ENCODE measurements at places on chromosomes 5 and 9. TPM values are rescaled to one million over a fixed set of nuclear protein-coding genes. Genes with fewer than 3 reads are reported as not detected.

SVEP1 gene
- total RNA-seq: 64.1 TPM

DIPK1B gene
- 6.6 TPM for total RNA-seq

BTNL9 gene
- 9.1 TPM for total RNA-seq

F2R gene
- total RNA-seq: 13.7 TPM

SLC25A2 gene
- total RNA-seq: 0.23 TPM

OMD gene
- total RNA-seq: 22.8 TPM

GRCh38 chr9:101902051-101902450, 163.6 kb upstream of the GRIN3A start:
- H3K4me1 ChIP-seq: no peaks in the 10 kb centered on the region
- H3K36me3 ChIP-seq: no peaks in the 10 kb centered on the region
- no peak overlapping the region for H3K27ac ChIP-seq
- no peak overlapping the region for H3K4me3 ChIP-seq

GRCh38 chr9:135100241-135100681, 12.8 kb downstream of the OLFM1 start:
- no peak for DNase-seq
- no peak overlapping the region for H3K27ac ChIP-seq
- peaks cover 11% of the 10 kb centered on the region for H3K4me1 ChIP-seq
- peaks cover 11% of the 10 kb centered on the region for H3K36me3 ChIP-seq
- no peak overlapping the region for H3K4me3 ChIP-seq
- no peaks in the 10 kb centered on the region for H3K27me3 ChIP-seq

- H3K27me3 ChIP-seq: no peaks in the 10 kb centered on the region
- H3K4me3 ChIP-seq: no peak overlapping the region
- DNase-seq: no peak
- H3K36me3 ChIP-seq: no peaks in the 10 kb centered on the region
- no peaks in the 10 kb centered on the region for H3K4me1 ChIP-seq
- no peak overlapping the region for H3K27ac ChIP-seq
Observed at GRCh38 chr5:167777746-167778145, 513.7 kb upstream of the WWC1 start.

DNA sequence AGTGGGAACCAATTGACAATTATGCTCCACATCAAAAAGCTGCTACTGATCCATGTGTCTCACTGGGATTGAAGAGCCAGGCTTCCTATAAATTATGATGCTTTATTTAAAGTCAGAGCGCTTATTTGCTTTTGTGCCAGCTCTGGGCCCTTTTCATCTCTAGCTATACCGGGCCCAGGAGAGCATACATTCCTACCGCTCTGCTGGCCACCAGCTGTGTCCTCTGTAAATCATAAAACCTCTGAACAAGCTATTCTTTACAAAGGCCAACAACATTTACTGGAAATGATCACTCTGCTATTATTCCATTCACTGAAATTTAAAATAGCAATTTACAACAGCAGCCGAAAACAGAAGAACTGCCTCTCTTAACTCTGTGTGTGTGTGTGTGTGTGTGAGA, 86.6 kb downstream of the ZNF608 start:
- peaks cover 56% of the 10 kb centered on the region for H3K4me1 ChIP-seq
- H3K36me3 ChIP-seq: no peaks in the 10 kb centered on the region
- H3K4me3 ChIP-seq: no peak overlapping the region
- H3K27ac ChIP-seq: peak overlapping the region; percentile 66
- peak; percentile 21 for DNase-seq

DNA sequence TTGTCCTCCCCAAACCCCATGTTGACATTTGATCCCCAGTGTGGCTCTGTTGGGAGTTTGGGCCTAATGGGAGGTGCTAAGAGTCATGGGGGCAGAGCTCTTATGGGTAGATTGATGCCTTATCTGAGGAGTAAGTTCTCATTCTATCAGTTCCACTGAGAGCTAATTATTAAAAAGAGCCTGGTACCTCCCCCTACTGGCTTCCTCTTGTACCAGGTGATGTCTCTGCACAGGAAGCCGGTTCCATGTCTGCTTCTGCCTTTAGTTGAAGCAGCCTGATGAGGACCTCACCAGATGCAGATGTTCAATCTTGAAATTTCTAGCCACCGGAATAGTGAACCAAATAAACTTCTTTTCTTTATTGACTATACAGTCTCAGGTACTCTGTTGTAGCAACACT, 10.8 kb downstream of the GABRB2 start:
- no peak overlapping the region for H3K27ac ChIP-seq
- no peaks in the 10 kb centered on the region for H3K36me3 ChIP-seq
- H3K27me3 ChIP-seq: no peaks in the 10 kb centered on the region
- no peak for DNase-seq
- no peak overlapping the region for H3K4me3 ChIP-seq

GRCh38 chr5:178435321-178436238, 154.6 kb downstream of the COL23A1 start:
- peak; percentile 66 for DNase-seq
- no peaks in the 10 kb centered on the region for H3K27me3 ChIP-seq
- H3K4me1 ChIP-seq: peaks cover 9% of the 10 kb centered on the region

DNA sequence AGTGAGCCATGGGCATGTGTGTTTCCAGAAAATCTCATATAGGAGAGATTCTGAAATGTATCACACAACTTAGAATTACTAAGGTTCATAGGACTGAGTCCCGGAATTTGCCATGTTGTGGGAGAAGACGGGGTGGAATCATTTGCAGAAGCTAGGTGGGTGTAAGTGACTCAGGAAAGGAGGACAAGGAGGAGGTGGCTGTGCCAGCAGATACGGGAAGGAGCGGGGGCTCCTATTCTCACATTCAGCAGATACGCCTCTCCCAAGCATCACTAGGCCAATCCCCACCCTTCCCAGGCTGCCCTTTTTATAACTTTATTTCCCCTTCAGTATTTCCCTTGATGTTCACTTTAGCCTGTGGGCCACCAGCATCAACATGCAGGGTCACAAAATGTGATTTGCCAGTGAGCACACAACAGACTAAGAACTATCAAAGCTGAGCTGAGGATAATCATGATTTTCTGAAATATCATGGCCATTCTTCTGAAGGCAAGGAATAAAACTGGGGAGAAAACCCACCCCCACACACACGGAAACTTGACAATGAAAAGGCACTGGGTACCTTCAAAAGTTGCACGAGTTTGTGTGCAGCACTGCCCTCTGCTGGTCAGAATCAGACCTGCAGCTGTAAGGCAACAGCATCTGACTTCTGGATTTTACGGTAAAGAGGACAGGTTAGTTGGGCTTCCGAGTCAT, 133.2 kb downstream of the MTX3 start:
- no peaks in the 10 kb centered on the region for H3K36me3 ChIP-seq
- DNase-seq: no peak
- H3K4me1 ChIP-seq: no peaks in the 10 kb centered on the region
- no peaks in the 10 kb centered on the region for H3K27me3 ChIP-seq

DNA sequence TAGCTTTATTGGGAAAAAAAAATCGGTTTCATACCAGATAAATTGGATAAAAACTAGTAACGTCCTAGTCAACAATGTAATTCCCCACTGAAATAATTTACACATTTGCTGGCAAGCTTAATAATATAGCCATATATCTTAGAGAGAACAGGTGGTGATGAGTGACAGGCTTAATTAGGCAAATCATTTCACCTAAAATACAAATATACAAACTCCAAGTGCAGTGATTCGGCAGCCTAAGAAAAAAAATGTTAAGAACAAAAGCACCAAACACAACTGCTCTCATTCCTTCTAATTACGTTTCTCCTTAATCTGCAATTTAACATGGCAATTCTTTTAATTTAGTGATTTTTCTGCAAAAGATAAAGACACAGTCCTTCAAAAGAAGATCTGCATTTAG, 56.0 kb upstream of the SLC25A51 start:
- H3K4me3 ChIP-seq: no peak overlapping the region
- H3K36me3 ChIP-seq: no peaks in the 10 kb centered on the region
- H3K4me1 ChIP-seq: peaks cover 16% of the 10 kb centered on the region
- no peak for DNase-seq
- H3K27ac ChIP-seq: no peak overlapping the region
- no peaks in the 10 kb centered on the region for H3K27me3 ChIP-seq

GRCh38 chr9:94839398-94839797, 112.9 kb downstream of the AOPEP start:
- H3K36me3 ChIP-seq: no peaks in the 10 kb centered on the region
- DNase-seq: no peak
- H3K27me3 ChIP-seq: no peaks in the 10 kb centered on the region
- no peaks in the 10 kb centered on the region for H3K4me1 ChIP-seq
- H3K4me3 ChIP-seq: no peak overlapping the region

GRCh38 chr5:67183859-67184258, 12.7 kb downstream of the CD180 start:
- H3K27me3 ChIP-seq: no peaks in the 10 kb centered on the region
- H3K36me3 ChIP-seq: no peaks in the 10 kb centered on the region
- no peak overlapping the region for H3K27ac ChIP-seq

- H3K36me3 ChIP-seq: no peaks in the 10 kb centered on the region
- H3K27me3 ChIP-seq: no peaks in the 10 kb centered on the region
Observed at GRCh38 chr9:72875221-72875620, 77.6 kb downstream of the ALDH1A1 start.

- no peaks in the 10 kb centered on the region for H3K4me1 ChIP-seq
- no peak overlapping the region for H3K4me3 ChIP-seq
- no peak overlapping the region for H3K27ac ChIP-seq
- no peaks in the 10 kb centered on the region for H3K27me3 ChIP-seq
Observed at GRCh38 chr5:132079081-132079480, 5.5 kb downstream of the CSF2 start.

GRCh38 chr5:170179626-170180025, 53.2 kb upstream of the C5orf58 start:
- no peak overlapping the region for H3K27ac ChIP-seq
- no peaks in the 10 kb centered on the region for H3K27me3 ChIP-seq
- no peaks in the 10 kb centered on the region for H3K36me3 ChIP-seq
- DNase-seq: no peak
- H3K4me3 ChIP-seq: no peak overlapping the region
- H3K4me1 ChIP-seq: no peaks in the 10 kb centered on the region

DNA sequence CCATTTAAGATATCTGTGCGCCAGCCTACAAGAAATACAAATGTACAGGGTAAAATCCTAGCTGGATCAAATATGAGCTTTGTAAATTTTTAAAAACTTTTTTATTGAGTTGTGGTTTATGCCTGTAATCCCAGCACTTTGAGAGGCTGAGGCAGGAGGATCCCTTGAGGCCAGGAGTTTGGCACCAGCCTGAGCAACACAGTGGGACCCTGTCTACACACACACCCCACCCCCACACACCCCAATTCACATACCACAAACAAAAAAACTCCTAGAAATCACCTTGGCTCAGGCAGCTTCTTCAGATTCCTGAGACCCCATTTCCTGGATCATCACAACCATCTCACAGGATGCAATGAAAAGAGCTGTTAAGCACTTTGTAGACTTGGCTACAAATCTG, 46.4 kb downstream of the CDK7 start:
- H3K27me3 ChIP-seq: no peaks in the 10 kb centered on the region
- no peak for DNase-seq
- H3K36me3 ChIP-seq: peaks cover 33% of the 10 kb centered on the region
- H3K27ac ChIP-seq: no peak overlapping the region
- H3K4me3 ChIP-seq: no peak overlapping the region

DNA sequence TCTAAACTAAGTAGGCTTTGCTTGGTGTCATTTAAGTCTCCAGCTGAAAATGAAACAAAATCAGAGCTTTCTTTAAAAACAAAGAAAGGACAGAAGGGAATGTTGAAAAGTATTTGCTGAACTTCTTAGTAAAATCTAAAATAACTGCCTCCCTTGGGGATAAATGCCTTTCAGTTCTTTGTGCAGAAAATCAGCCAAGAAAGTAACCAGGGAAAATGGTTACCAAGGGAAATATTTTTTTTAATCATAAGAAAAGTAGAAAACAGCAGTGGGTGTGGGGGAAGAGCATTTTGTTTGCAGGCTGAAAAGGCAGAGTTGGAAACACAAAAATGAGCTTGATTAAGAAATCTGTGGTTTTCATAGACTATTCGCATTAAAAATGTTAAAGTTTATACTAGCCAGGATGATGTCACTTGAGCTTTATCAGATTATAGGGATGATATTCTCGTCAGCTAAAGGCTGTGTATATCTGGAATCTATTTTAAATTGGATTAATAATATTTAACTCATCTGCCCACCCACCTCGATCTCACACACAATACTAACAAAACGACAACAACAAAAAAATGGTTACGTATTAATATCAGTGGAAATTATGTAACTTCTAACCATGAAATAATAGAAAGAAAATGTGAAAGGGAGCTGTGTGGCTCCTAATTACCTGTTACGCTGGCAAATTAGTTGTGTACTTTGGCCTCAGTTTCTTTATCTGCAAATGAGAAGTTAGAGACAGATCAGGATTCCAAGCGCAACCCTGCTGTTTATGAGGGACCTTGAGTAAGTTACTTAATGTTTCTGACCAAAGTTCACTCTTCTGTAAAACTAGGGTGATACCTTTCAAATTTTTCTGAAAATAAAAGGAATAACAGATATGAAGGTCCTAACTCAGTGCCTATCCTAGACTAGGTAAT, at the start of gene ECM2:
ECM2 (minus strand) TSS at position 51 of the 911 bp plus-strand sequence. CDS start 13,124 bp downstream, outside the sequence.
- H3K4me3 ChIP-seq: peak within 1 kb of the TSS; percentile 39
- no peaks in the 10 kb centered on the region for H3K27me3 ChIP-seq
- no peak for DNase-seq
- no peaks in the 10 kb centered on the region for H3K36me3 ChIP-seq
- no peaks in the 10 kb centered on the region for H3K4me1 ChIP-seq

DNA sequence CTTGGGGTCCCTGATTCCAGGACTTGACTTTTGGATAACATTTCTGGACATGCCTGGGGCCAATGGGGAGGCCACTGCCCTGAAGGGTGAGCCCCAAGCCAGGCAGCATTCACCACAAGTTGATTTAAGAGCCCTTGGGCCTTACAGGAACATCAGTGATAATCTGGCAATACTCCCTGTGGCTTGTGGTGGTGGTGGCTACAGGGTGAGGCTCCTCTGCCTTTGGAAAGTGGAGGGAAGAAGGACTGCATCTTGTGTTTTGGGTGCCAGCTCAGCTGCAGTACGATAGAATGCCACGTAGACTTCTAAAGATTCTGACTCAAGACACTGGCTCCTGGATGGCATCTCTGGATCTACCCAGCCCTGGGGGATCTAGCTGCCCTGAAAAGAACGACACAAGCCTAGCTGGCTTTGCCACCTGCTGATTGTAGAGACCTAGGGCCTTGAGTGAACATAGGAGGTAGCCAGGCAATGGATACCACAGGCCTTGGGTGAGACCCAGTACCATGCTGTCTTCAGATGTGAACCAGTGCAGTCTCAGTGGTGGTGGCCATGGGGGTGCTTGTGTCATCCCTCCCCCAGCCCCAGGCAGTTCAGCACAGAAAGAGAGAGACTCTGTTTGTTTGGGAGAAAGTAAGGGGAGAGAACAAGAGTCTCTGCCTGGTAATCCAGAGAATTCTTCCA, 79.0 kb upstream of the DAP start:
- DNase-seq: peak; percentile 86
- H3K4me1 ChIP-seq: no peaks in the 10 kb centered on the region
- no peak overlapping the region for H3K4me3 ChIP-seq
- H3K27ac ChIP-seq: no peak overlapping the region

GRCh38 chr5:80975065-80975464, 14.9 kb downstream of the RASGRF2 start:
- DNase-seq: no peak
- H3K4me1 ChIP-seq: no peaks in the 10 kb centered on the region
- no peaks in the 10 kb centered on the region for H3K36me3 ChIP-seq
- no peak overlapping the region for H3K4me3 ChIP-seq
- no peaks in the 10 kb centered on the region for H3K27me3 ChIP-seq

- DNase-seq: no peak
- H3K4me1 ChIP-seq: no peaks in the 10 kb centered on the region
- H3K4me3 ChIP-seq: no peak overlapping the region
Observed at GRCh38 chr9:134814598-134815215, 65.9 kb upstream of the FCN2 start.
